ENCODE measurements at places on chromosomes 5 and 9. TPM values are rescaled to one million over a fixed set of nuclear protein-coding genes. Genes with fewer than 3 reads are reported as not detected.
A peak's percentile ranks its signal among the peaks of the same experiment; 100 is the strongest.

GRCh38 chr5:2695200-2695891, 56.1 kb downstream of the IRX2 start:
- peaks cover 3% of the 10 kb centered on the region for H3K27me3 ChIP-seq
- no peaks in the 10 kb centered on the region for H3K36me3 ChIP-seq
- H3K4me1 ChIP-seq, result no peaks in the 10 kb centered on the region
- DNase-seq, result no peak

- no peaks in the 10 kb centered on the region for H3K27me3 ChIP-seq
- no peak overlapping the region for H3K27ac ChIP-seq
- no peaks in the 10 kb centered on the region for H3K4me1 ChIP-seq
- H3K36me3 ChIP-seq, result no peaks in the 10 kb centered on the region
- H3K4me3 ChIP-seq, result no peak overlapping the region
Observed at GRCh38 chr5:35971186-35971877, 19.9 kb downstream of the UGT3A1 start.

DNA sequence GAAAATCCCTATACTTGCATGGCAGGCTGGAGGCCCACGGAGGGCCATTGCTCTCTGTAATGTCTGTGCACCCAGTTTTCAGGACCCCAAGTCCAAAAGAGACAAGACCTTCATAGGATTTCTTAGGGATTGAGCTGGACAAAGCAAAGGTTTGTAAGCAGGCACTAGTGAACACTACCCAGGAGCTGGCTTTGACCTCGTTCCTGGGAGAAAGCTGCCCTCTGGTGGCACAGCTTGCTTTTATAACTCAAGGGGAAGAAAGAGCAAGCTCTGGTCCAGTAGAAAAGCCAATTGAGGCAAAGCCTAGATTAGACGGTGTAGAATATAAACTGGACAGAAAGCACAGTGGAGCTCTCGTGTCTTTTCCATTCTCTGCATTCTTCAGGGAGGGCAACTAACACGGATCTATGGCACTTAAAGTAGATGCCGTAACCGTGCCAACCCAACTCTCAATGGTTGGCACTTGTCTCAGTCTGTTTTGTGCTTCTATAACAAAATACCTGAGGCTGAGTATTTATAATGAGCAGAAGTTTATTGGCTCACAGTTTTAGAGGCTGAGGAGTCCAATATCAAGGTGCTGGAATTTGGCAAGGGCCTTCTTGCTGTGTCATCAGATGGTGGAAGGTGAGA, 7.9 kb downstream of the GABRP start:
- DNase-seq, result no peak
- H3K27me3 ChIP-seq, result no peaks in the 10 kb centered on the region
- no peak overlapping the region for H3K27ac ChIP-seq

GRCh38 chr5:115341745-115342144, 45.3 kb upstream of the CCDC112 start:
- peaks cover 7% of the 10 kb centered on the region for H3K4me1 ChIP-seq
- H3K4me3 ChIP-seq, result no peak overlapping the region
- H3K36me3 ChIP-seq, result no peaks in the 10 kb centered on the region
- no peaks in the 10 kb centered on the region for H3K27me3 ChIP-seq

GRCh38 chr5:171168171-171168570, 140.9 kb upstream of the TLX3 start:
- DNase-seq, result no peak
- no peaks in the 10 kb centered on the region for H3K36me3 ChIP-seq
- H3K4me1 ChIP-seq, result no peaks in the 10 kb centered on the region
- no peaks in the 10 kb centered on the region for H3K27me3 ChIP-seq

DNA sequence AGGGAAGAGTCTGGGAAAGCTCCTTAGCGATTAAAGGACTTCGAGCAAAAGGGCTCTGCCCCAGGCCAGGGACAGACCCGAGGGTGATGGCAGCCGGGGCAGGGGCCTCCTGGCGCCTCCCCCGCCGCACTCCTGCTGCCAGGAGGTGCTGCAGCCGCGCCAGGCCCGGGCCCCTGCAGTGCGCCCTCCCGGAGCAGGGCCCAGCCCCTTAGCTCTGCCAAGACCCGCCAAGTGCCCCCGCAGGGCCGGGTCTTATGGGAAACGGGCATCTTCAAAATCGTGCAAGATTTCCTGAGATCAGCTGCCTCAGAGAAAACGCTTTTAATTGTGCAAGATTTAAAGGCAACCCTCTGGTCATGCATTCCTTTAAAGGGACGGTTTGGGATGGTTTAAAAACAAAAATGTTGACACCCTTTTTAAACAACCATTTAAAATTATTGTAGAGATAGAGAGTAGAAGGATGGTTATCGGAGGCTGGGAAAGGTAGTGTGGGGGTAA, 52.4 kb downstream of the CDC14B start:
- peak overlapping the region; percentile 71 for H3K27ac ChIP-seq
- no peaks in the 10 kb centered on the region for H3K36me3 ChIP-seq
- DNase-seq, result peak; percentile 35
- peak overlapping the region; percentile 80 for H3K4me3 ChIP-seq

DNA sequence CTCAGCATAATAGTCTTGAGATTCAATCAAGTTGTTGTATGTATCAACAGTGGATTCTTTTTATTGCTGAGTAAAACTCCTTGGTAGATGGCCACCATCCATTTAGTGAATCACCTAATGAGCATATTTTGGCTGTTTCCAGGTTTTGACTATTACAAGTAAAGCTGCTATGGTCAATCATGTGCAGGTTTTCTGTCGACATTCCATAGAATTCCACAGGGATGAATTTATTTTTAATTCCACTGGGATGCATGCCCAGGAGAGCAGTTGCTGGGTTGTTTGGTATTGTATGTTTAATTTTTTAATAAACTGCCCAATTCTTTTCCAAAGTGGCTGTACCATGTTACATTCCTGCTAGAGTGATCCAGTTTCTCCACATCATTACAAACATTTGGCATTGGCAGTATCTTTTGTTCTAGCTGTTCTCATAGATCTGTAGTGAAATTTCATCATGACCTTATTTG, 10.5 kb upstream of the S1PR3 start:
- H3K27ac ChIP-seq, result no peak overlapping the region
- peaks cover 8% of the 10 kb centered on the region for H3K27me3 ChIP-seq
- H3K4me1 ChIP-seq, result no peaks in the 10 kb centered on the region
- no peaks in the 10 kb centered on the region for H3K36me3 ChIP-seq
- DNase-seq, result no peak

- no peaks in the 10 kb centered on the region for H3K4me1 ChIP-seq
- no peak overlapping the region for H3K4me3 ChIP-seq
- H3K27ac ChIP-seq, result no peak overlapping the region
- no peaks in the 10 kb centered on the region for H3K27me3 ChIP-seq
Observed at GRCh38 chr5:102241809-102242421, 54.2 kb downstream of the SLCO4C1 start.

DNA sequence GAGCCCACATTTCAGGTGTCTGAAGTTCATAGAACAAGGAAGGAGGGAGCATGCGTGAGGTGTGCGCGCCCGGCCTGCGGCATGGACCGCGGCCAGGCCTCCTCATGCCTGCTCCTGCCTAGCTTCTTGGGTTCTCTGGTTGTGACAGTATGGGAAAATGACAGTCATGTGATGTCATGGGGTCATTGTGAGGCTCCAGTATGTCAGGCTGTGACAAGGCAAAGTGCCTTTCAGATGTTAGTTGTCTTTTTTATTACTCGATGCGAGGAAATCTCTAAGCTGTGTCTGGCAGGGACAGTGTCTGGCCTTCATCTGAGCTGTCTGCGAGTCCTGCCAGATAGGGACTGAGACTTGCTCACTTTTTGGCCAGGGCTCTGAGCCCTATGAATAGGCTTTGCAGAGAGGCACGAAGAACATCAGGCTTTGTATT, 13.3 kb downstream of the UCK1 start:
- no peaks in the 10 kb centered on the region for H3K27me3 ChIP-seq
- H3K4me1 ChIP-seq, result peaks cover 10% of the 10 kb centered on the region
- peak overlapping the region; percentile 79 for H3K27ac ChIP-seq
- peak; percentile 68 for DNase-seq
- H3K4me3 ChIP-seq, result no peak overlapping the region
- no peaks in the 10 kb centered on the region for H3K36me3 ChIP-seq

- H3K27ac ChIP-seq, result no peak overlapping the region
- H3K36me3 ChIP-seq, result no peaks in the 10 kb centered on the region
- peaks cover 4% of the 10 kb centered on the region for H3K27me3 ChIP-seq
Observed at GRCh38 chr9:134648701-134649530, 7.3 kb downstream of the COL5A1 start.

DNA sequence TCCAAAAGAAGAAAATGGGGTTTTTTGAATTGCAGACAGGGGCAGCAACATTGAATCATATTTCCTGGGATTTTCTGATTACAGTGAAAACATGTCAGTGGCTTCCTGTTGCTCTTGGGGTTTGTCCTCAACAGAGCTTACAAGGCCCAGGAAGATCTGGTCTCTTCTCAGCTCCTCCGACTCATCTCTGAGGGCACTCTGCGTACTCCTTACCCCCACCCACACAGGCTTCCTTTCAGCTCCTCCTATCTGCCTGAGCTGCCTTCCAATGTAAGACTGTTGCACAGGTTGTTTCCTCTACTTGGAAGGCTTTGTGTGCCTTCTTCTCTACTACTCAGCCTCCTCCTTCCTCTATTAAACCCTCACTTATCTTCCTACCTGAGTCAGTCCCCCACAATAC, 245.1 kb upstream of the MEF2C start:
- no peak overlapping the region for H3K27ac ChIP-seq
- H3K36me3 ChIP-seq, result no peaks in the 10 kb centered on the region
- no peaks in the 10 kb centered on the region for H3K27me3 ChIP-seq

DNA sequence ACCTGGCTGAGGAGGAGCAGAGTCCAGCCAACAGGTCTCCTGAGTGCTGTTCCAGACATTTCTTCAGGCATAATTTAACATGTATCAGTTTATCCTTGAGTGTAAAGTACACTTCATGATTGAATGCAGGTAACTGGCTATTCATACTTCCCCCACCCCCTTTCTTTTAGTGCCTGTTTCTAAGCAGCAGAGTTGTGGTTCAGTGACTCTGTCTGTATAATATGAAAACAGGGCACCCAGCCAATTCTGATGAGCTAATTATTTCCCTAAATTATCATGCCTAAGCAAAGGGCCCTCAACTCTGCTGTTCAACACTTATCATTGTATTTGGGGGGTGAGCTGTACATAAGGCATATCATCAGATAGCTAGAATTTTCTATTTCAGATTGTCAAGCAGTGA, 51.9 kb upstream of the ZSWIM6 start:
- H3K27ac ChIP-seq, result no peak overlapping the region
- DNase-seq, result no peak
- H3K27me3 ChIP-seq, result no peaks in the 10 kb centered on the region
- H3K4me3 ChIP-seq, result no peak overlapping the region
- H3K4me1 ChIP-seq, result no peaks in the 10 kb centered on the region

DNA sequence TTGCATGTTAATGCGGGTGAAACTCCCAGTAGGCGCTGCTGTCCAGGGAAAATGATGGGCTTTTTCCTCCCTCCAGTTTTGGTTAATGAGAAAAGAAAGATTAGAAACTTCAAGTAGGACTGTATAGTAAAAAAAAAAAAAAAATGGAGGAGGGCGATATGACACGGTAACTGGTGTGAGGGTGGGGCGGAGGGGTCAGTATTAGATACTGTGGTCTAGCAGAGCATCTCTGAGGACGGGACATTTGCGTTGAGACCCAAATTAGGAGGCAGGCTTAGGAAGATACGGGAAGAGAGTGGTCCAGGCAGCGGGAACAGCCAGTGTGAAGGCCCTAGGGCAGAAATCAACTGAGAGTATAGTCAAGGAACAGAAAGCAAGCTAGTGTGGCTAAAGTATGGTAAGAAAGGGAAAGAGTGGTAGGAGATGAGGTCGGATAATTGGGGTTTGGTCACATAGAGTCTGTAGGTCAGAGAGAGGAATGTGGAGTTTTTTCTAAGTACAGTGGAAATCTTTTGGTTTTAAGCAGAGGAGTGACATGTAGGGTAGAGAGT, 707 bp downstream of the RMND5B start:
- H3K4me3 ChIP-seq, result peak overlapping the region; percentile 94
- peak overlapping the region; percentile 86 for H3K27ac ChIP-seq
- H3K4me1 ChIP-seq, result peaks cover 6% of the 10 kb centered on the region
- no peaks in the 10 kb centered on the region for H3K27me3 ChIP-seq
- H3K36me3 ChIP-seq, result peaks cover 4% of the 10 kb centered on the region

- DNase-seq, result no peak
- no peaks in the 10 kb centered on the region for H3K27me3 ChIP-seq
- H3K4me3 ChIP-seq, result no peak overlapping the region
- H3K36me3 ChIP-seq, result no peaks in the 10 kb centered on the region
- H3K4me1 ChIP-seq, result no peaks in the 10 kb centered on the region
- no peak overlapping the region for H3K27ac ChIP-seq
Observed at GRCh38 chr5:56405116-56405908, 172.2 kb upstream of the ANKRD55 start.

DNA sequence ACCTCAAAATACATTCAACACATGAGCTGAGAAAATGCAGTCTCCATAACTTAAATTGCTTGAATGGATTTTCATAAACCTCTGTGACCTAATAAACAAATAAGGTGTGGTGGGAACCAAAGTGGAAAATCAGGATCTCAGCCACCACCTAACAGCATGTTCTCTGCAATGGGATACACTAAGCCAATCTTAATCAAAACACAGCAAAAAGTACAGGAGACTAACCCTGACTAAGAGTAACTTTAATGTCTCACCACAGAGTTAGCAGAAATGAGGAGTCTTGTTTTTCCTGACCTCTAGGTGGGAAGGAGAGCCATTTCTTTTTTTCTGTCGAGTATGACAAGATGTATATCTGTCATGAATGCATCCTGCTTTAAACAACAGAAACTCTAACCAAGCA, 48.5 kb downstream of the PLK2 start:
- H3K27me3 ChIP-seq, result no peaks in the 10 kb centered on the region
- no peak overlapping the region for H3K4me3 ChIP-seq
- no peak for DNase-seq
- H3K27ac ChIP-seq, result no peak overlapping the region
- no peaks in the 10 kb centered on the region for H3K4me1 ChIP-seq

GRCh38 chr5:98016771-98017170, 756.7 kb upstream of the RGMB start:
- no peaks in the 10 kb centered on the region for H3K36me3 ChIP-seq
- H3K27me3 ChIP-seq, result no peaks in the 10 kb centered on the region
- no peak overlapping the region for H3K27ac ChIP-seq
- no peak overlapping the region for H3K4me3 ChIP-seq
- no peak for DNase-seq

GRCh38 chr9:126235336-126236243, 91.0 kb upstream of the MVB12B start:
- no peaks in the 10 kb centered on the region for H3K27me3 ChIP-seq
- no peaks in the 10 kb centered on the region for H3K4me1 ChIP-seq
- H3K36me3 ChIP-seq, result no peaks in the 10 kb centered on the region
- DNase-seq, result no peak
- H3K27ac ChIP-seq, result no peak overlapping the region

- H3K4me1 ChIP-seq, result no peaks in the 10 kb centered on the region
- no peak for DNase-seq
- H3K4me3 ChIP-seq, result no peak overlapping the region
- peaks cover 16% of the 10 kb centered on the region for H3K36me3 ChIP-seq
- H3K27ac ChIP-seq, result no peak overlapping the region
Observed at GRCh38 chr9:123096987-123097386, 63.5 kb downstream of the GPR21 start.

GRCh38 chr9:87857948-87858335, 24.7 kb upstream of the SPATA31E1 start:
- H3K27me3 ChIP-seq, result no peaks in the 10 kb centered on the region
- no peak overlapping the region for H3K4me3 ChIP-seq
- no peak for DNase-seq
- no peaks in the 10 kb centered on the region for H3K4me1 ChIP-seq
- H3K36me3 ChIP-seq, result no peaks in the 10 kb centered on the region

SV2C gene
- total RNA-seq, result not detected

SPINK7 gene
- not detected for total RNA-seq

DRD1 gene
- total RNA-seq, result not detected

PTPA gene
- total RNA-seq, result 105 TPM

NR2F1-AS1 gene
- 1.3 TPM for total RNA-seq

SUB1 gene
- total RNA-seq, result 174 TPM

GTF2H2 gene
- 13.3 TPM for total RNA-seq

NKD2 gene
- 0.83 TPM for total RNA-seq

RNF224 gene
- not detected for total RNA-seq

CPLANE1 gene
- 7.5 TPM for total RNA-seq

PCDHB3 gene
- total RNA-seq, result 0.69 TPM
